Naive B cell (primary cell): ENCODE measurements at places on chromosomes 11 and 22.

GRCh38 chr11:73510877-73511276, 87.0 kb downstream of the FAM168A start:
- no peak for DNase-seq

- DNase-seq, result no peak
Measured at GRCh38 chr22:20422271-20423007, 15.2 kb downstream of the SCARF2 start.

GRCh38 chr11:121250843-121251242, 41.7 kb upstream of the SC5D start:
- no peak for DNase-seq

DNA sequence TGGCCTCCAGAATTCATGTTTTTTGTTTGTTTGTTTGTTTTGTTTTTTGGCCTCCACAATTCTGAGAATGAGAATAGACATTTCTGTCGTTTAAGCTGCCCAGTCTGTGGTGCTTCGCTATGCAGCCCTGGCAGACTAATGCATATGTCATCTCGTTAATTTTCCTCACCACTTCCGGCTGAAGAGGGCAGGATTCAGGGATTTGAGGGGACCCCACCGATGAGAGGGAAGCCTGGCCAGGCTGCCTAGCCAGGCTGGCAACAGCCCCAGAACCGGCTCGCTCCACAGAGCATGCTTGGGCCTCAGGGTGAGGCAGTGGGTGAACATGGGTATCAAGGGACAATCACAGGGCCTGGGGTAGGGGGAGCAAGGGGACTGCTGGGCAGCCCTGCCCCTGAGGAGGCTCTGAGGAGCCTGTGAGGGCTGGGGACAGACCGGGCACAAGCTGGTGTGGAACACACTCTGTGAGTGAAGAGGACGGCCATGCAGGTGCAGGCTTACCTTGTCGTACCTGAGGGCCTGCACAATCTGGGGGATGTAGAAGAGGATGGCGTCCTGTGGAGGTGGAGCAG, 47.8 kb upstream of the SERPIND1 start:
- DNase-seq, result no peak

DNA sequence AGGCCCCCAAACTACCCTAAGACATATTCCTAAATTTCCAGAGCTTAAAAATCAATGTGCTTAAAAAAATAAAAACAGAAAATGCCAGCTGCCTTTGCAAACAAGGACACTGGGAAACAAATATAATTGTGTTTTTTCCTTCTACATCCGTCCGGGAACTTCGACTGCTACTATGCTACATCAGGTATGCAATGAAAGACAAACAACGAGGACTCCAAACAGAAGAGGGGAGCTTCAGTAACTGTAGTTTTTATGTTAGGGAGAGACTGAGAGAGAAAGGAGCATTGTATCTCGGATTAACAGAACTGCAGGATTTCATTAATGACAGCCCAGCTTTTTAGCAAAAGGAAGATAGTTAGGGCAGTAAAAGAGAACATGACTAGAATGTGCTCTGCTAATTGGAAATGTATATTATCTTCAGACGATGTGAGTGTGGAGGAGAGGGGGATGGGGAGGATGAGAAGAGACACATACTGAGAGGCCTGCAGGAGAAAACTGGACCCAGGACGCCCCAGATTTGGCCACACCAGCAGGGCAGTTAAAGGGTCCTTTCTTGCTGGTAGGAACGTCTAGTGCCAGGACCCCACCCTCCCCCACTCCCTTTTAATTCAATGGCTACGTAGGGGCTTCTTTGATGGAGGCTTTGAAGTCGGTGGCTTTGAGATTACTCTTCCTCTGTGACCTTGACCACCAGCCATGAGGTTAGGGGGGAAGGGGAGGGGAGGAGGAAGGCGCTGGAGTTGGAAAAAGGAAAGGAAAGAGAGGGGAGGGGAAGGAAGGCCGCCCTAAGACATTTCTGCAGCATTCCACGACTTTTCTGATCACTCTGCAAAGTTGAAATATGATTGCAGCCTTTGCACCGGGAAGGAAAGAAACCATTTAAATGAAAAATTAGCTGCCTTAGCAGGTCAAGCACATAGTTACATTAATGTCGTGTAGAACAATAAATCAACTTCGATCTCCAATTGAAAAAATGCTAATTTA, 187.1 kb downstream of the BLID start:
- DNase-seq, result no peak

GRCh38 chr11:79186669-79187068, 254.2 kb downstream of the TENM4 start:
- no peak for DNase-seq

DNA sequence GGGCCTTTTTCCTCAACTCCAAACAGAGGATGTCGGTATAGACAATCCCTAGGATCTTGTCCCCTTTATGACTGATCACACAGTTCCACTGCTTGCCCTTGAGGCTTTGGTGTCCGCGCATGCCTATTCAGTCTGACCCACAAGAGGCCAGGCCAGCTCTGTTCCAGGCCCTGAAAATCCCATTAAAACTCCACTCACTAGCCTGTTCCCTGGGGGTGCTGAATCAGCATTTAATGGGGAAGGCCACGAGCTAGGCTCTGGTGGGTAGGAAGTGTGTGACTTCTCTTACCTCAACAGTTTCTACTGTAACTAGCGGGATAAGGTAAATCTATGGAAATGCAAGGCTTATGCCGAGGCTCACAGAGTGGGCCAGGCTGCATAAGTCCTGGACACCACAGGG, 117.7 kb downstream of the PTPRJ start:
- no peak for DNase-seq

- DNase-seq, result no peak
Measured at GRCh38 chr11:117584056-117584830, 212.8 kb downstream of the DSCAML1 start.

DNA sequence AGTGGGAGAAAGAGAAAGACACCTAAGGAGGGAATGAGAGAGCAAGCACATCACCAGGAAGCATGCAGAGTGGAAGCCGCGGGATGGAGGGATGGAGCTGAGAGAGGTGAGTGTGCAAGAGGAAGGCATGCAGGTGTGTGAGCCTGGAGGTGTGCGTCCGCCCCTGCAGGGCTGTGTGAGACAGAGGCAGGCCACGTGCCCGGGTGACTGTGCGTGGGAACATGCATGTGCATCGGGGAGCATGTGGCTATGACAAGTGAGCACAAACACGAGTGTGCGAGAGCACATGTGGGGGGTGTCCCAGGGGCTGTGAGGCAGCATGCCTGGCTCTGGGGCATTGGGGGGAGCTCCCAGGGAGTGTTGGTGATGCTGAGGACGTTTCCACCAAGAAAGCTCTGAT, 29.9 kb downstream of the PTPN5 start:
- DNase-seq, result no peak

GRCh38 chr22:32606181-32606580, 131.6 kb downstream of the FBXO7 start:
- no peak for DNase-seq

DNA sequence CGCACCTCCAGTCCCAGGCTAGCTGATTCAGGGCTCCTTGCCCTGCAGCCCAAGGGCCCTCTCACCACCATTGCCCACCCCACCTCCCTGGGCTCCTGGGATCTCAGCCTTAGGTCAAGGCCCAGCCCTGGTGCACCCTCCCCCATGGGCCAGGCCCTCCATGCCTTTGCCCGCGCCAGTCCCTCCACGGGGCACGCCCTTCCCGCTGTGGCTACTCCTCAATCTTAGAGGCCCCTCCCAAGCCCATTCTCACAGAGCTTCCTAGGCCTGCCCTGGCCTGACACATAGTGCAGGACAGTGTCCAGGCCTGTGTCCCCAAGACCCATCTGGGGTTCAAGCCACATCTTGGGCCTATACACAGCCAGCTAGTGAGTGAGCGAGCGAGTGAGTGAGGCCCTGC, 6.9 kb downstream of the GP1BB start:
- DNase-seq, result no peak

DNA sequence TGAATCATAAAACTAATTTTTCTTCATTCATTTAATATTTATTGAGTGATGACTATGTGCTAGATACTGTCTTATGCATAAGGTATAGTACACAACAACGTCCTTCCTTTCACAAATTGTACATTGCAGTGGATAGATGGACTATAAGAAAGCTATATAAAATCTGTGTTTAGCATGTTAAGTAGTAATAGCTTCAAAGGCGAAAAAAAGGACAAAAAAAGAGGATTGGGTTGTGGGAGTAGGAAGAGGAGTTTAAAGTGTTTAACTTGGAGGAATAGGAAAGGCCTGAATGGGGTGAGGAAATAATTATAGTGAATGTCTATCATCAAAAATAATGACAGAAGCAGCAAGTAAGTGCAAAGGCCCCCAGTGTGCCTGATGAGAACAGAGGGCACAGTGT, 565.4 kb upstream of the LUZP2 start:
- DNase-seq, result no peak

DNA sequence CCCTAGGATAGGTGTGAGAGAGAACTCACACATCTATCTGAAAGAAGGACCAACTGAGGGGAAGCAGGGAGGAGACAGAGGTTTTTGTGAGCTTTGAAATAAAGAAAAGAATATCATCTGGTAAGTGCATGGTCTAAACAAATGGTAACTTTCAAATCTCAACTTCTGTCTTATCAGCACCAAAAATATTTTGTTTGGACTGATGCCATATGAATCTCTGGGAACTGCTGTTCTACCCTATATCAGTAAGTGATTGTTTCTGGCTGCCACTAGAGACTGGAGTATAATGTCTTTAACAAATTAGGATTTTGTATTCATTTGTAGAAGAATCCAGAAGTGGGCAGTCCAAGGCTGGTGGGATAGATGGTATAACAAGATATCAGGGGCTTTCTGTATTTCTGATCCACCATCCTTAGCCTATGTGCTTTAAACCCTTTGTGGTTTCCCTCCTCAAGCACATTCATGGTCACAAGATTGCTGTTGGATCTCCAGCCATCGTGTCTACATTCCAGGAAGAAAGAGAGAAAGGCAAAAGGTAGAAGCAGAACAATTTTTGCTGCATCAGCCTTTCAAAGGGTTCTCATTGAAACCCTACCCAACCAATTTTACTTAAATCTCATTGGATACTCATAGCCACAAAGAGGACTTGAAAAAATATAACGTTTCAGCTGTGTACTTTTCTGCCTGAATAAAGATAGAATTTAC, 4.7 kb downstream of the HEPHL1 start:
- no peak for DNase-seq

DNA sequence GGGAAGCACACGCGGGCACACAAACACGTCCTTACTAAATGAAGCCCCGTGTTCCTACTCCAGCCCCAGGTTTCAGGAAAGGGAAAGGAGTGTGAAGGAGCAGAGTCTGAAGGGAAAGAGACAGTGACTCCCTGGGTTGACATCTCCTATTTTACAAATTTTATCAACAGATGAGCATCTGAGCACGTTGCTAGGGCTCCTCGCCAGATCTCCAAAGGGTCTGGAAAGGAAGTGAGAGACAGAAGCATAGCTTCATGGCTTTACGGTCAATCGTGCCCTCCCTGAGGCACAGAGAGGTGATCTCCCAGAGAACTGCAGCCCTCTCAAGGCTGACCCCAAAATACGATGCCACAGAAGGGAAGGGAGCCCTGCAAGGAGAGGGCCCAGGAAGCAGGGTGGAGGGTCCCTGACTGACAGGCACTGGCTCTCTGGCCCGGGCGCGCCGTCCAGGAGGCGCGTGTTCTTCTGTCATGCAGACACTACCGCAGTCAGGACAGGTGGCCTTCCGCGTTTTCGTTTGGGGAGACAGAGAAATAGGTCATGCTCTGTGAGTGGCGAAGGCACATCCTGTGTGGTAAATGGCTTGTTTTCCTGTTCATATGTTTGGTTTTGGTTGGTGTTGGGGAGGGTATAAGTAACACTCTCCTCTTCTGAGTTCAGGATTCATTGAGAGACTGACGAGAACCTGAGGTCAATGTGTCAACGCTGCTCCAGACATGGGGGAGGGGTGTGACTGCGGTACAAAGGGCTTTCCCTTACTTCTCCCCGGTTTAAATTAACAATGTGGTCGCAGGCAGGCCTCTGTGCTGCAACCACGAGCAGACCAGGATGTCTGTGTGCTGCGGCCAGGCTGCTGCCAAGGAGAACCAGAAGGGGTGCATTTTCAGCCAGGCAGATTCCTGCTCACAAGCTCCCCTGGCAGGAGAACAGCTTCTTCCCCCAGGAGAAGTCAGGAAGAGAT, 813.3 kb downstream of the OPCML start:
- DNase-seq, result no peak

DNA sequence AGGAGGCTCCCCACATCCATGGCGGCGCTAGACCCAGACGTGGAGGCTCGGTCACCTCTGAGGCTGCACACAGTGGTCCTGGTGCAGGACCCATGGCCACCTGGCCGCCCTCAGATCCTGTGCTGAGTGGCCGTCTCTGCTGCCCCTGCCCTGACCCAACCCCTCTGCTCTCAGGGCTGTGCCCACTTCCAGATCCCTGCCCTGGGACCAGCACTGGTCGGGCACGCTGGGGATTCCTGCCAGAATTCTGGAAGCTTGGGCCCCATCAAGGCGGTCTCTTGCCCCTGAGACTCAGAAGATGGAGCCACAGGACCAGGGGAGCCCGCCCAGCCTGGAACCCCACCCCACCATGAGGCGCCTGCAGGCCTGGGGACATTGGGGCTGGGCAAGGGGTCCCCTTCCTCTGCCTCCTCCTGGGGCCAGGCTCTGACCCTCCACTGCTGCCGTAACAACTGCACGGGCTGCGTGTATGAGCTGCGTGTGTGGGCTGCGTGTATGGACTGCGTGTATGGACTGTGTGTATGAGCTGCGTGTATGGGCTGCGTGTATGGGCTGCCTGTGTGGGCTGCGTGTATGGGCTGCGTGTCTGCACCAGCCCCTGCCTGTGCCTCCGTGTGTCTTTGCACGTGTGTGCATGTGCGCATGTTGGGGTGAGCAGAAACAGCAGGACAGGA, 48.7 kb downstream of the IGLL1 start:
- DNase-seq, result no peak

DNA sequence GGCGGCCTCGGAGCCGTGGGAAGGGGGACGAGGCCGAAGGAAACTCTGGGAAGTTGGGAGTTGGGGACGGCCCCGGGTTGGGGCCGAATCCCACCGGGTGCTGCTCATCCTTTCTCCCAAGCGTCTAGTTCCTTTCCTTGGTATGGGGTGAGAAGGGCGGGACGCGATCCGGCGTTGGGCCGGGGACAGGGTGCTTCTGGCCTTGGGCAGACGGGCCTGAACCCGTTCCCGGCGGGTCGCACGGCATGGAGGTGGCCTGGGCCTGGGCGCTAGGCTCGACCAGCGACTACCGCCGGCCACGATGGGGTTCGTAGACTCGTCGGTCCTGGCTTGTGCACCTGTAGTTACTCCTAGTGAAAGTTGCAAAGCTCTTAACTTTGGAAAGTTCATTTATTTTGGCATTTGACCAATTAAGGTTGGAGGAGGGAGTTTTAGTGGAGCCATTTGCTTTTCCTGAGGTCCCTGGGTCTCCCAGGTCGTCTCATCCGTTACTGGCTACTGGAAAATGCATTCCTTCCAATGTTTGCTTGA, 1.0 kb downstream of the SYT9 start:
- DNase-seq, result no peak

- no peak for DNase-seq
Measured at GRCh38 chr11:110518809-110519514, 89.2 kb downstream of the FDX1 start.
